ENCODE measurements at places on chromosomes 12 and 14.

- no peak for DNase-seq
These were observed 110.3 kb downstream of the HMGA2 start for GRCh38 chr12:65934480-65935115.

GRCh38 chr12:130204541-130204953 is 42.3 kb downstream of the FZD10 start:
- no peak for DNase-seq

- DNase-seq: no peak
These were observed 28.5 kb upstream of the PNMA1 start for GRCh38 chr14:73742520-73743238.

GRCh38 chr12:25529738-25530137 is 23.3 kb downstream of the LMNTD1 start:
- no peak for DNase-seq

- DNase-seq: no peak
These were observed 1.3 kb upstream of the TSFM start for GRCh38 chr12:57781244-57781643.

- DNase-seq: no peak
These were observed 29.4 kb downstream of the FAIM2 start for GRCh38 chr12:49874142-49874897.

DNA sequence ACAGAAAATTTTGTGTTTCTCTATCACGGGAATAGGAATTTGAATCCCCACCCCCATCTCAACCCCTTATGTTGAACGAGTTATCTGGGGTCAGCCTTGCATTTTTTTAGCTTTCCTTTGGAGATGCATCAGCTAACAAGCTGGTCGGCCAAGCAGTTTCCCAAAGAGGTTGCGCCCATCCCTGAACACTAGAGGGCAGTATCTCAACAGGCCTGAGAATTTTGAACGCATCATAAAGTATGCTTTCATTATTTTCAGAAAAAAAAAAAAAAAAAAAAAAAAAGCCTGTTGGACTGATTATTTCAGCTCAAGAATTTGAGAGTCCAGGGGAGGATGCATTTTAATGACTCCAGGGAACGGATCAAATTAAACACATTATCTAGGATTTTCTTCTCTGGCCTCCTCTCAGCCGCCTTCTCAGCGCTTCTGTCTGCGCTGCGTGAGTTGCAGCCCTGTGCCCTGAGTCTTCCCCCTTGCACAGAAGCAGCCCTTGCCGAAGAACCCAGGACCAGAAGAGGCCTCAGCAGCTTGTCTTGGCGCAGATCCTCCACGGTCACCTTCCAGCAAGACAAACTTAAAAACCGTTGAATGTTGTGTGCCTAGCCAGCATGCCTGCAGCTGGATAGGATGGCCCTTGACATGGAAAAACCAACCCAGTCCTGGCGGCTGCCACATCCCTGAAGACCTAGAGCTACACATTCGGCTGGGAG is 76.6 kb upstream of the GZMB start:
- peak; percentile 36 for DNase-seq

- no peak for DNase-seq
These were observed 181.9 kb upstream of the SLC38A2 start for GRCh38 chr12:46554460-46554859.

DNA sequence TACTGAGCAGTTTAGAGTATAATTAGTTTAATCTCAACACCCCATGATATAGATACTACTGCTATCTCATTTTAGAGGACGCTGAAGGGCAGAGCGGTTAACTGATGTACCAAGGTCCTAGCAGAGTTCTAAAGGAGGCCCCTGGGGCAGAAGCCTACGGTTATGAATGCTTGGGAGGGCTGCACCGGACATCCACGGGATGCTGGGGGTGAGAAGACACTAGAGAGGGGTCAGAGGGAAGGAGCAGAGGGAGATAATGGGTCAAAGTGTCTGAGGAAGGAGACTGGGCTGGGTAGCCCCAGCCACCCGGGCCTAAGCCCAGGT is 1.6 kb upstream of the ACTR6 start:
- DNase-seq: no peak

GRCh38 chr12:55681142-55682077 is 26.3 kb downstream of the ITGA7 start:
- no peak for DNase-seq
